Activated CD4-positive, alpha-beta T cell treated with anti-CD3 and anti-CD28 coated beads for 36 hours (primary cell): ENCODE measurements at places on chromosomes 6 and 20. TPM values are rescaled to one million over a fixed set of nuclear protein-coding genes. Genes with fewer than 3 reads are reported as not detected.

Gene OR12D3
- total RNA-seq = not detected

Gene PRL
- total RNA-seq = not detected

Gene CDH26
- total RNA-seq = 0.88 TPM

DNA sequence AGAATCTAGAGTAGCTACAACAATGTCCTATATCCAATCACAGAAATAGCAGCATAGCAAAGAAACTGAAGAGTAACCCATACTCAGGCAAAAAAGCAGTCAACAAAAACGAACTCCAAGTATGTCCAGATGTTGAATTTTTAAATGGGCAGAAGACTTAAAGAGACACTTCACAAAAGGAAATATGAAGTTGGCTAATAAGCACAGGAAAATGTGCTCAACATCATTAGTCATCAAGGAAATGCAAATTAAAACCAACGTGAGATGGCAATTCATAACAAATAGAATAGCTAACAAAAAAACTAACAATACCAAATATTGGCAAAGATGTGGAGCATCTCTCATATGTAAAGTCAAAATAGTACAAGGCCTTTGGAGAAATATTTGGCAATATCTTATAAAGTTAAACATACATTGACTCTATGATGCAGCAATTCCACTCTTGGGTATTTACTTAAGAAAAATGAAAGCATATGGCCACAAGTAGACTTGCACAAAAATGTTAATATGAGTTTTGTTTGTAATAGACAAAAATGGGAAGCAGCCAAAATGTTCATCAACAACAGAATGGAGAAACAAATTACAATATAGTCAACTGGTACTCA lies 37.7 kb downstream of the FRK start:
- H3K27me3 ChIP-seq = peaks cover 22% of the 10 kb centered on the region
- H3K4me3 ChIP-seq = no peak overlapping the region
- H3K36me3 ChIP-seq = no peaks in the 10 kb centered on the region
- no peak for DNase-seq
- no peaks in the 10 kb centered on the region for H3K4me1 ChIP-seq
- no peak overlapping the region for H3K27ac ChIP-seq

GRCh38 chr20:23265226-23265625 lies 85.4 kb upstream of the NXT1 start:
- no peaks in the 10 kb centered on the region for H3K27me3 ChIP-seq
- DNase-seq = no peak

DNA sequence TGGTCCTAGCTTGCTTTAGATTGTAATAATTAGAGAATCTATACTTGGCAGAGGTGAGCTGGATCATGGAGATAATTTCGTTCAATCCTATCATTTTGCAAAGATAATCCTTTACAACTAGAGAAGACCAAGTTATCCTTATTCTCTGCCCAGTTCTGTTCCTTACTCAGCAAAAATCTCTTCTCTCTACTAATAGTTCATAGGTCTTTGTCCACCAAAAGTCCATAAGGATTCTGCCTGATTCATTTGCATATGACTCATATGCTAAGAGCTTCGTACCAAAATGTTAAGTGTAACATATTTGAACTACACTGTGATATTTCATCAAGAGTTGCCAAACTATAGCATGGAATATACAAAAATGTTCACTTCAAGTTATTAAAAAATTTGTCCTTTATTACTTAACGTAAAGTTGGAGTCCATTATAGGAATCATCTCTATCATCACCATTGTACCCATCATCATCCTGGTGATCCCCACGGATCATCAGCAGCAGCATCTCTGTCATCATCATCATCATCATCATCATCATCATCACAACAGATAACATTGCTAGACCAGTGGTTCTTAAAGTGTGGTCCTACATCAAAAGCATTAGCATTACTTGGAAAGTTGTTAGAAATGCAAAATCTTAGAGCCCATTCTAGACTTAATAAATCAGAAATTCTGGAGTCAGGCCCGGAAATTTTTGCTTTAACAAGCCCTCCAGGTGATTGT lies 463.0 kb downstream of the DHX35 start:
- no peak for DNase-seq
- H3K36me3 ChIP-seq = no peaks in the 10 kb centered on the region
- no peak overlapping the region for H3K27ac ChIP-seq
- H3K27me3 ChIP-seq = no peaks in the 10 kb centered on the region
- H3K4me3 ChIP-seq = no peak overlapping the region
- no peaks in the 10 kb centered on the region for H3K4me1 ChIP-seq

DNA sequence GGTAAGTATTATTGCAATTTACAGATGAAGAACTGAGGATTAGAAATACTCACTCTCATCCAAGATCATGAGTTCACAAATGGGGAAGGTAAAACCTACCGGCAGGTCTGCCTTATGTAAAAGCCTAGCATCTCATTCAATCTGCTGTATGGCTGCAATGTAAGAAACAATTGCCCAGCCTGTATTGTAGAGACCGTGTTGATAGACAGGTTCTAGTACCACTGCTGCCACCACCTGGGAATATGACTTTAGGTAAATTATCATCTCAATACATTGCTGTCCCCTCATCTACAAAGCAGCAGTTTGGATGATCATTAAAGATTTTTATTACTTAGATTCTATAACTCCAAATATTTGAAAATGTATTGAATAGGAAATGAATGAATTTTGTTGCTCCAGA lies 23.3 kb upstream of the ARHGAP18 start:
- peaks cover 10% of the 10 kb centered on the region for H3K4me1 ChIP-seq
- no peak for DNase-seq
- H3K36me3 ChIP-seq = no peaks in the 10 kb centered on the region
- no peaks in the 10 kb centered on the region for H3K27me3 ChIP-seq
- no peak overlapping the region for H3K4me3 ChIP-seq

DNA sequence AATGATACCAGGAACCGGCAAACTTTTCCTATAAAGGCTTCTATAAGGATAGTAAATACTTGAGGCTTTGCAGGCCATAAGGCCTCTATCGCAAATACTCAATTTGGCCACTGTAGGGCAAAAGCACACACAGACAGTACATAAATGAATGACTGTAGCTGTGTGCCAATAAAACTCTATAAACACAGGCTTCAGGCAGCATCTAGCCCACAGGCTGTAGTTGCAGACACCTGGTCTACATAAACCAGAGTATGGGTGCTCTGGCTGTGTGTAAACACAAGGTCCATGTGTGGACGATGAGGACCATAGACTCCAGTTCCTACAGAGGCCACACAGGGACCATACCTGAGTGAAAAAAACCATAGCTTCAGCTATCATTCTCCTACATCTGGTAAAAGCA lies 52.2 kb downstream of the ZMYND8 start:
- H3K27ac ChIP-seq = no peak overlapping the region
- H3K4me1 ChIP-seq = peaks cover 20% of the 10 kb centered on the region
- H3K4me3 ChIP-seq = no peak overlapping the region

DNA sequence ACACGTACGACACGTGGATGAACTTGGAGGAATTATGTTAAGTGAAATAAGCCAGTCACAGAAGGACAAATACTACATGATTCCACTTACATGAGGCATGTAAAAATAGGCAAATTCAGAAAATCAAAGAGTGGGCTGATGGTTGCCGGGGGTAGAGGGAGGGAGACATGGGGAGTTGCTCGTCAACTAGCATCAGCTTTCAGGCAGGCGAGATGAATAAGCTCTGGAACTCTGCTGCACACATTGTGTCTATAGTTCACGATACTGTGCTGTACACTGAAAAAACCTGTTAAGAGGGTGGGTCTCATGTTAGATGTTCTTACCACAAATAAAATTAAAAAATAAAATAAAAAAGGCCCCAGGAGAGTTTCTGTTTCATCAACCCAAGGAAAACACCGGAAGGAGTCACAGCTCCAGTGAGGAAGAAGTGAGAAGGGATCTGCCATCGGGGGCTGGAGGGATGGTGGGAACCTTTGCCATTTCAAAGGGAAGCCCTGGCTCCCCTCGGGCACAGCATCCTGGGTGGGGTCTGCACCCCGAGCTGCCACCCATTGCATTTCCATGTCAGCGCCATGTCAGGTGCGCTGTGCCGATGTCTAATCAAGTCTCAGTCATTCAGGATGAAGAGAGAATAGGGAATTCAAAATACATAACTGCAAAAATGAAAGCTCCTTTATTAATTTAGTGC lies 98.3 kb downstream of the SLC22A23 start:
- no peaks in the 10 kb centered on the region for H3K27me3 ChIP-seq
- no peak overlapping the region for H3K27ac ChIP-seq

GRCh38 chr6:136550330-136551071 lies at the start of gene MAP7:
TSS of gene MAP7 (minus strand) at chr6:136550422. CDS start at chr6:136550408, 14 bp downstream.
- H3K27me3 ChIP-seq = peaks cover 35% of the 10 kb centered on the region
- H3K36me3 ChIP-seq = no peaks in the 10 kb centered on the region
- H3K27ac ChIP-seq = no peak within 1 kb of the TSS
- peak within 1 kb of the TSS; percentile 54 for H3K4me3 ChIP-seq
- H3K4me1 ChIP-seq = peaks cover 4% of the 10 kb centered on the region

DNA sequence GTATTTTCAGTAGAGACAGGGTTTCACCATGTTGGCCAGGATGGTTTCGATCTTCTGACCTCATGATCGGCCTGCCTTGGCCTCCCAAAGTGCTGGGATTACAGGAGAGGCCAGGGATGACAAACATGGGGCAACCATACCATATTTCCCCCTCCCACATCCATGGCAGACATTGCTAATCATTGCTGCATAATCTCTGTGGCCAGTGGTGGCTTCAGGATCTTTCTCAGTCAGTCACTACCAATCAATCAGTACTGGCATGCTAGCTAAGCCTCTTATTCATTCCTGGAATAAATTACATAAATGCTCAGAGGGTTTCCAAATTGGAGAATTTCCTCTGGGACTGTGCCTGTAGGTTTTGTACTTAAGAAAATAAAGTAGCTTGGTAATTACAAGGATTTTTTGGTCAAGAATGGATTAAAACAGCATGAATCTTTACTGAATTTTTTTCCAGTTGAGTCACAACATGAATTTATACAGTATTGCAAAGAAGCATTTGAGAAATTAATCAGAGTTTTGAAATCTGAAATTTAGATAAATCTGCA lies 138.1 kb downstream of the FNDC1 start:
- H3K27me3 ChIP-seq = peaks cover 8% of the 10 kb centered on the region
- H3K27ac ChIP-seq = no peak overlapping the region
- DNase-seq = no peak
- H3K4me1 ChIP-seq = no peaks in the 10 kb centered on the region
- H3K4me3 ChIP-seq = no peak overlapping the region

DNA sequence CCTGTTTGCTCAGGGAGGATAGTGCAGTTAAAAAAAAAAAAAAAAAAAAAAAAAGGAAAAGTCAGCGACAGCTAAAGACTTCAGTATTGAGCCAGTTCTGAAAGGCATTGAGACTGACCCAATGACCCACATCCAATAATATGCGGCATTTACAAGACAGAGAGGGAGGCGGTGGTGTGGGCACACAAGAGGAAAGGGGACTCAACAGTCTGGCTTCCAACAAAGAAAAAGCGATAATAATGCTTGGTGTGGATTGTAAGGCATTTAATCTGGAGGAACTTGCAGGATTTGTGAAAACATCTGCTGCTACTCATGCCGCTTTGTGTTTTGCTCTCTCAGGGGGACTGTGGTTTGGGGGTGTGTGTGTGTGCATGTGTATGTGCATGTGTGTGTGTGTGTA lies 784.3 kb upstream of the CHD6 start:
- H3K4me1 ChIP-seq = no peaks in the 10 kb centered on the region
- H3K36me3 ChIP-seq = no peaks in the 10 kb centered on the region
- DNase-seq = no peak

GRCh38 chr6:116542426-116542825 lies 3.1 kb downstream of the TRAPPC3L start:
- H3K4me1 ChIP-seq = no peaks in the 10 kb centered on the region
- H3K4me3 ChIP-seq = no peak overlapping the region
- peaks cover 17% of the 10 kb centered on the region for H3K27me3 ChIP-seq

DNA sequence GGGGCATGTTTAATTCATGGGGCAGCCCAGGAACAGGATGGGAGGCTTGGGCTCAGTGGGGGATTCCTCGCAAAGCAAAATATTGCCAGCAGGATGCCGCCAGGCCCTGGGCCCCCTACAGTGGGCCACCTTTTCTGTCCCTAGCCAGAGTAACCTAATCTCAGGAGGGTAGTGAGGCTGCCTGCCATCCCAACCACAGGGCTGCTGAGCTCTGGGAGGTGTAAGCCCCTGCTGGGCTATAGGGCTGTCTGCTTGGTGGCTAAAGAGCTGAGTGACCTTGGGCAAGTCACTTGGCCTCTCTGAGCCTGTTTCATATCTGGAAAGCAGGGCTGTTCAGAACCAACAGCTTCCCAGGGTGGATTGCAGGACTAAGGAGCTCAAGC lies 35.7 kb upstream of the CDH22 start:
- no peaks in the 10 kb centered on the region for H3K27me3 ChIP-seq
- no peak for DNase-seq
- H3K4me1 ChIP-seq = peaks cover 17% of the 10 kb centered on the region
- H3K4me3 ChIP-seq = no peak overlapping the region
- peaks cover 1% of the 10 kb centered on the region for H3K36me3 ChIP-seq
- H3K27ac ChIP-seq = no peak overlapping the region

DNA sequence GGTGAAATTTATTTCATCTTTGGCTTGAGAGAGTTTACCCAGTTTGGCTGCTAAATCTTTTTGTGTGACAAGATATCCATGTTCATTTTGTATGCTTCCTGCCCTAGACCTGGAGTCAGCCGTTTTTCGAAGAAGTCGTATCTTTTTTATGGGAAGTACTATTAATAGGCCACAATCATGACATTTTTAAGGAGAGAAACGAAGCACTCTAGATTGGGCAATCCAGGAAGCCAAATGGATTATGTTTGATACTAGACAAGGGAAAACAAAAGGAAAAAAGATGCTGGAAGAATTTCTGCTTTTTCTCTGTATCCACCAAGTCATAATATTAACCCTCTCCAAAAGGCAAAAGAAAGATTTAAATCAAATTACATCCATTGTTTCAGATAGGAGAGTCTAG lies 214.6 kb downstream of the HDGFL1 start:
- no peaks in the 10 kb centered on the region for H3K27me3 ChIP-seq
- H3K36me3 ChIP-seq = no peaks in the 10 kb centered on the region
- H3K4me1 ChIP-seq = no peaks in the 10 kb centered on the region
- H3K27ac ChIP-seq = no peak overlapping the region
- no peak overlapping the region for H3K4me3 ChIP-seq
